ENCODE measurements at places on chromosomes 7 and 10. TPM values are rescaled to one million over a fixed set of nuclear protein-coding genes. Genes with fewer than 3 reads are reported as not detected.

Gene PPP1R17
- polyA plus RNA-seq: not detected

Gene C7orf57
- not detected for polyA plus RNA-seq

Gene MSMB
- polyA plus RNA-seq: not detected

Gene OR2A25
- polyA plus RNA-seq: not detected

Gene CALHM1
- polyA plus RNA-seq: 0.06 TPM

Gene SPDYE2
- 0.07 TPM for polyA plus RNA-seq

Gene SLC13A1
- polyA plus RNA-seq: not detected

Gene UNC5B
- not detected for polyA plus RNA-seq

Gene ARHGEF5
- 6.8 TPM for polyA plus RNA-seq

Gene DRGX
- polyA plus RNA-seq: not detected

All from B cell (primary cell).